ENCODE measurements at places on chromosomes 11 and 22. TPM values are rescaled to one million over a fixed set of nuclear protein-coding genes. Genes with fewer than 3 reads are reported as not detected.

OPCML gene
- total RNA-seq = 0.97 TPM

LRRC75B gene
- total RNA-seq = 30.7 TPM

ZP1 gene
- not detected for total RNA-seq

ABCC8 gene
- 1.3 TPM for total RNA-seq

OTOG gene
- total RNA-seq = 3.4 TPM

LRRC55 gene
- not detected for total RNA-seq

TSGA10IP gene
- 5.6 TPM for total RNA-seq

FAM83F gene
- 26.1 TPM for total RNA-seq

NUP160 gene
- 58.2 TPM for total RNA-seq

SCGB2A2 gene
- not detected for total RNA-seq

SLC16A8 gene
- 0.82 TPM for total RNA-seq

DNAJB7 gene
- total RNA-seq = not detected

TMEM121B gene
- total RNA-seq = 7.9 TPM

KRTAP5-1 gene
- not detected for total RNA-seq

MTCH2 gene
- 126 TPM for total RNA-seq

PTPRCAP gene
- total RNA-seq = 0.49 TPM

ST14 gene
- 17.5 TPM for total RNA-seq

CHADL gene
- total RNA-seq = 0.84 TPM

SLC5A12 gene
- 3.4 TPM for total RNA-seq

TREH gene
- not detected for total RNA-seq

SAA4 gene
- not detected for total RNA-seq

RAG1 gene
- total RNA-seq = 0.86 TPM

LIF gene
- 0.92 TPM for total RNA-seq

MRGPRX3 gene
- not detected for total RNA-seq

TYMP gene
- total RNA-seq = 2.6 TPM

SCGB1D2 gene
- total RNA-seq = not detected

SLC22A9 gene
- total RNA-seq = not detected

MMP7 gene
- not detected for total RNA-seq

PKP3 gene
- 45.7 TPM for total RNA-seq

MS4A4E gene
- total RNA-seq = not detected

SDHAF2 gene
- 45.4 TPM for total RNA-seq

PANX3 gene
- not detected for total RNA-seq

OSBP2 gene
- total RNA-seq = 13.2 TPM

DAGLA gene
- 5.6 TPM for total RNA-seq

CHST1 gene
- 1.0 TPM for total RNA-seq

HIC2 gene
- 35.4 TPM for total RNA-seq

C11orf65 gene
- 1.8 TPM for total RNA-seq

SLC22A8 gene
- 0.16 TPM for total RNA-seq

OR51I1 gene
- total RNA-seq = not detected

DEFB131B gene
- not detected for total RNA-seq

MB gene
- 8.5 TPM for total RNA-seq

NOL12 gene
- 20.9 TPM for total RNA-seq

KCNQ1 gene
- total RNA-seq = 2.9 TPM

CEP57 gene
- total RNA-seq = 56.3 TPM

SFI1 gene
- 53.3 TPM for total RNA-seq

KRTAP5-7 gene
- total RNA-seq = not detected

NRXN2 gene
- total RNA-seq = 0.46 TPM

Measured in endodermal cell (in vitro differentiated cells).